Pulmonary artery endothelial cell (primary cell): ENCODE measurements at places on chromosomes 3 and 15.

DNA sequence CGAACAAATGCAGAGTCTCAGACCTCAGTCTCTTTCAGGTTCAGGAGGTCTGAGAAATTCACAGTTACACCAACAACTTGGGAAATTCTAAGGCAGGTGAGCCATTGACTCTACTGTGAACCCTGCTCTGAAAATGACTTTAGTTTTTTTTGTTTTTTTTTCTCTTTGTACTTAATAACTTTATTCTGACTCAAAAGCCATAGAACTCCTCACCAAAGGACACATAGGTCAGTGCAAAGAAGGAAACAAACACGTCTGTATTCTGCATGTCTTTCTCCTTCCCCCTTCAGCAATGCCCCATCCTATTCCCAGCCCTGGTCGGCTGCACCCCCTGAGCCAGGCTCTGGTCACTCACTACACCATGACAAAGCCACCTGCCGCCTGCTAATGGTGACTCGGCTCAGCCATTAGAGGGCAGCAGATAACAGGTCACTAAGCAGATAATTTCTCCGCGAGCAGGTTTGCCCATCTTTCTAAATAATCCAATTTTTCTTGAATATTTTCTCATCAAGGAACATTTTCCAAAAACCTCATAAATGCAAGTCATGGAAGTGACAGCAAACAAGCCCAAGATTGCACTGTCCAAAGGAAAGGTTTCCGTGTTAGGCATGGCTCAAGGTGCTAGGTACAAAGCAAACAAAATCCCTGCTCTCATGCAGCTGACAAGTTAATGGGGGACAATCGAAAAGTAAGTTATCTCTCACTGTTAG, 37.7 kb downstream of the TM4SF4 start:
- DNase-seq, result no peak

DNA sequence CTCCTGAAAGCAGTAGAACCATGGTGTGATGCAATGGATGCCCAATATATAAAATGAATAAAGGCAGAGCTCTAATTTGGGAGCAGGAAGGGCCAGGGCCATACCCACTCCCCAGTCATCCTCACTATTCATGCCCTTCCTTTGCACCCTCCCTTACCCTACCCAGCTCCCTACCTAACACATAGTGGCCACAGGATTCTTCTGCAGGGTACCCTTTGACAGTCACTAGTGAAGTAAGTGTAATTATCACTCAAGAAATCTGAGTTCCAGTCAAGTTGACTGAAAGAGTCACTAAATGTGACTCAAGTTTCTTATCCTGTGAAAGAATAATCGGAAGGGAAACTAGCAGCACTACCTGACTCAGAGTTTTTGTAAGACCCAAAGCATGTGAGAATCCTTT, 69.2 kb downstream of the RASA2 start:
- peak; percentile 17 for DNase-seq

DNA sequence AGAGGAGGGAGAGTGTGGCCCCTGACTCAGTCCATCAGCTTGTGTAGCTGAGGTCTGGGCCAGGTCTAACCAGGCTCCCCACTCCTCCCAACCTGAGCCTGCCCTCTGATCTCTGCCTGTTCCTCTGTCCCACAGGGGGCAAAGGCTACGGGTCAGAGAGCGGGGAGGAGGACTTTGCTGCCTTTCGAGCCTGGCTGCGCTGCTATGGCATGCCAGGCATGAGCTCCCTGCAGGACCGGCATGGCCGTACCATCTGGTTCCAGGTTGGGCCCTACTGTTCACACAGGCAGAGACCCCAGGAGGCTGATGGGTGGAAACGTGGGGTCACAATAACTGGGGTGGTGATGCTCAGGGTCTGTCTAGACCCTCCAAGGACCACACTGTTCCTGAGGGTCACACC, 6.8 kb downstream of the NEIL1 start:
- no peak for DNase-seq

DNA sequence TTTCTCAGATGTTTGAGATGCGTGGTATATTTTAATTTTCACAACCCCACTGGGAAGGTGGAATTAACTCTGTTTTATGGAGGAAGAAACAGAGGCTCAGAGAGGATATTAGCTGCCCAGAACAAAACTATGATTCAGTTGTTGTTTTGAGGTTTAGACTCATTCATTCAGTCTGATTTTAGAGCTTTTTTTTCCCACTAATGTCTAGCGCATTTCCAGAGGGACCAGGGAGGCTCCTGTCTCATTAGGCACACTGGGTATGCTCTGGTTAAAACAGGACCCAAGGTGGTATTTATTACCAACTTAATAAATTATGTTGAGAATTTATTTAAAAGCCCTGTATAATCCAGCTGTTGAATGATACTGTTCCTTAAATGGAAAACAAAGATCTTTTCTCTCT, 272.0 kb upstream of the RGMA start:
- DNase-seq, result no peak

GRCh38 chr15:77548589-77549557, 83.8 kb downstream of the LINGO1 start:
- no peak for DNase-seq

DNA sequence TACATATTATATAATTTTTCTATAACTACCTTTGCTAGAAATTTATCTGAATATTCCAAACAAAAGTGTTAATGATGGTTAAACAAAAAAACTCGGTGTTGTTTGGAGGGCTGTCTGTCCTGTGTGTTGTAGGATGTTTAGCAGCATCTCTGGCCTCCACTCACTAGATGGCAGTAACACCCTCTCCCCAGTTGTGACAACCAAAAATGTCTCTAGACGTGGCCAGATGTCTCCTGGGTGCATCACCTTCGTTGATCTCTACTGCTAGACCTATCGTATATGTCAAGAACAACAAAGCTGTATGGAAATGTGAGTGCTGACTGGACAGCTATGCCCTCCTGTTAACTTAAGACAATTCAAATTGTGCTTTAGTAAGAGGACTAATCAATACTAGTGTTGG, 14.1 kb downstream of the ANKRD34C start:
- DNase-seq, result no peak

- no peak for DNase-seq
Observed at GRCh38 chr15:88834211-88834812, 31.1 kb downstream of the ACAN start.

DNA sequence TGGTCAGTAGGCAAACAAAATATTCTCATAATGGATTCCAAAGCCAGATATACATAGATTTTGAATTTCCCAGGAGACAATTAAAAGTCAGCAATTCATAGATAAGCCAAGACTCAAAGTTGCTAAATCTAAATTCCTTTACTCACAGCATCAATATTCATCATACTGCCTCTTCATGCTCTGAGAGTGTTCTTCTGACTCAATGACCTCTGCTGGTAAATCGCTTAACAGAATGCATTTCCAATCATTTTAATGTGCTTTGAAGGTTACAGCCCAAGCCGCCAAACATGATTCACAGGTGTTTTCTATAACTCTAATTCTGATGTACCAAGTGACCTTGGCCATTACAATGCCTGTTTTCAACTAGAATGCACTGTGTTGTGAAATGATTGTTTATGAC, 24.2 kb upstream of the SLC4A7 start:
- no peak for DNase-seq
